ENCODE measurements at places on chromosomes 5 and 9. TPM values are rescaled to one million over a fixed set of nuclear protein-coding genes. Genes with fewer than 3 reads are reported as not detected.

The WWC1 gene
- 0.77 TPM for total RNA-seq

- H3K4me3 ChIP-seq, result no peak overlapping the region
- H3K4me1 ChIP-seq, result no peaks in the 10 kb centered on the region
- no peak for DNase-seq
- H3K27me3 ChIP-seq, result no peaks in the 10 kb centered on the region
- no peak overlapping the region for H3K27ac ChIP-seq
- no peaks in the 10 kb centered on the region for H3K36me3 ChIP-seq
Measured at GRCh38 chr5:4243479-4244264, 648.0 kb downstream of the IRX1 start.

GRCh38 chr5:72818866-72819534 is 2.5 kb downstream of the TNPO1 start:
- peak; percentile 33 for DNase-seq
- no peaks in the 10 kb centered on the region for H3K36me3 ChIP-seq
- peaks cover 17% of the 10 kb centered on the region for H3K4me1 ChIP-seq

The RUSC2 gene
- total RNA-seq, result 1.1 TPM

- no peak within 1 kb of the TSS for H3K27ac ChIP-seq
- H3K4me3 ChIP-seq, result peak within 1 kb of the TSS; percentile 21
- H3K27me3 ChIP-seq, result peaks cover 39% of the 10 kb centered on the region
- DNase-seq, result peak; percentile 28
- no peaks in the 10 kb centered on the region for H3K36me3 ChIP-seq
- peaks cover 5% of the 10 kb centered on the region for H3K4me1 ChIP-seq
Measured at GRCh38 chr5:178590141-178590923, at the start of gene COL23A1. Gene COL23A1 (minus strand): TSS chr5:178590393.

The LCN6 gene
- not detected for total RNA-seq

The GRIN1 gene
- total RNA-seq, result not detected
